ENCODE measurements at places on chromosomes 3 and 15.

- no peak for DNase-seq
Observed at GRCh38 chr3:98839846-98840245, 61.6 kb downstream of the DCBLD2 start.

DNA sequence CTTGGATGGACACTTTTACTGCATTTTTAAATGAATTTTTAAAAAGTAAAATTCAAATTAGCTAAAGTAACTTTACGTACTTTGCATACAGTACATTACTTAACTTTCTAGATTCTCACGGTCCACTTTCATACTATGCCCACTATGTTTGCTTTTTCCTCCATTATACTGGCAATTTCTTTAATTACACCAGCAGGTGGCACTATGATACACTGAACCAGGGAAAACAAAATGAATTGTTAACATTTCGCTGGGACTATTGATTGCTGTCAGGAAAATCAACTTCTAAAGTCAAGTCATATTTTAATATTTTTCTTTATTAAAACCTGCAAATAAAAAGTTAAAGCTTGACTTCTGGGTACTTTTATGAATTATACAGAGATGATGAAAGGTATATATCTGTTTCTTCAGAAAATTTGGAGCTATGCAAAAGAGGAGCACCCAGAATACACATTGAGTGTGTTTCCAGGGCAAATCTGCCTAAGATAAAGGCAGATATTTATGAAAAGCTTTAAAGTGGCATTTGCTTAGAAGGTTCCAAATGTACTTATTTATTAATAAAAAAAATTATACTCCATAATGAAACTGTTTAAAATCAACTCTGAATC is 21.8 kb upstream of the POU1F1 start:
- peak; percentile 8 for DNase-seq

GRCh38 chr15:56820333-56820732 is 87.0 kb upstream of the ZNF280D start:
- no peak for DNase-seq

GRCh38 chr3:58044691-58045483 is 36.7 kb downstream of the FLNB start:
- no peak for DNase-seq

GRCh38 chr3:4401441-4401840 is 65.6 kb downstream of the SUMF1 start:
- no peak for DNase-seq

- DNase-seq = no peak
Observed at GRCh38 chr15:45093013-45093412, 21.0 kb downstream of the DUOX2 start.

DNA sequence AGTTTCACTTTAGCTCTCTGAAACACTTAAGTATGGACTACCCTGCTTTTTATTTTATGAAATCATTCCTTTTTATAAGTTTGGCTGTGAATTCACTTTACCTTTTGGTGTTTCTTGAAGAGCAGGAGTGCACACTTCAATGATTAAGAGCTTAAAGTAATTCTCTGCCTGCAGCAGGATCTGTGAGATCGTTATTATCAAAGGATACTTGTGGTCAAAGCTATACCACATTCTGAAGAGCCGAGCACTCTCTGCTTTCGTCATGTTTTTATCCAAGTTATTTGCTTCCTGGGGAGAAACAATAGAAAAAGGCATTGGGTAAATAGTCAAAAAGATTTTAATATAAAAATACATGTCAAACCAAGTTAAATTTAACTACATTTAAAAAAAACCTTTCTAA is 243.7 kb downstream of the CHST2 start:
- DNase-seq = no peak

DNA sequence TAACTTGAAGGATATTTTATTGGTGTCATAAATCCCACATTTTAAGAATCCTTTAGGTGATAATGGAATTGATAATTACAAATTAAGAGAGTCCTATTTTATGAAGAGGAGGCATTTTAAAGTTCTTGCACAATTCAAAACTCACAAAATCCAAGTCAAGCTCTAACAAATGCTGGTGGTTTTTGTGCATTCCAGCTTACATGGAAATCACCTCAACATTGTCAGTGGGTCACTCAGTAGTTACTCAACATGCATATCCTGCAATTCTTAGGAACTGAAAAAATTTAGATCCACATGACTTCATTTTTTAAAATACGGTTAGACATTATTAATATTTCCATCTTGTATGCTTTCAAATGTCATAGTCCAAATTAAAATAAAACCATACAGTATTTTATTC is 487.2 kb downstream of the CNTN3 start:
- no peak for DNase-seq

DNA sequence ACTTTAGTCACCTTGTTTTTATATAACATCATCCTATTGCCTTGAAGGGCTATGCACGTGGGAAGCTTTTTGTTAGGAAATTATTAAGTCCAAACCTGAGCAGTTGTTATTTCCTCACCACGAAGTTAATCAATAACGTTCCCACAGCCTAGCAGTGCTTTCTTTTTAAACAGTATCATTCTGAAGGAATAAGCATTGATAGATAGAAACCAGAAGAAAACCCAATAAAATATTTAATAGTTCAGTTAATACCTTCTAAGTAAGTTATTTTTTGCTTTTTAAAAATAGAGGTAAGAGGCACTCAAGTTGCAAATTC is 149.3 kb downstream of the KCNMB2 start:
- DNase-seq = no peak

DNA sequence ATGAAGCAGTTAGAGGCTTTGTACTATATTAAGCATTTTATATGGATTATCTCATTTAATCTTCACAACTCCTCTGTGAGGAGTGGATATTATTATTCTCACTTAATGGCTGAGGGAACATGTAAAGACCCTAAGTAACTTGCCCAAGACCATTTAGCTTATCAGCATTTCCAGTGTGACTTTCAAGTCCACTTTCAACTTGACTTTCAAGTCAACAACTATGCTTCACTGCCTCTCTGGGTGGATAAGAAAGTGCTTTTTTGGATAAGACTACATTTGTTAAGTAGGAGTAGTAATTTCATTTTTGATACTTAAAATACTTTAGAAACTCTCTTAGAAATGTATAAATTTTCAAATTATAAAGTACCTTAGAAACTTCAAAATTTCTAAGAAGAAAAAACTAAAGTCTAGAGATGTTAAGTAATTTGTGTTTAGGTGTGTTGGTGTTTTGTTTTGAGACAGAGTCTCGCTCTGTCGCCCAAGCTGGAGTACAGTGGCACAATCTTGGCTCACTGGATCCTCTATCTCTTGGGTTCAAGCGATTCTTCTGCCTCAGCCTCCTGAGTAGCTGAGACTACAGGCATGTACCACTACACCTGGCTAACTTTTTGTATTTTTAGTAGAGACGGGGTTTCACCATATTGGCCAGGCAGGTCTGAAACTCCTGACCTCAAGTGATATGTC is 71.8 kb downstream of the MINDY2 start:
- DNase-seq = no peak

GRCh38 chr15:86036243-86036642 is 43.4 kb upstream of the AGBL1 start:
- no peak for DNase-seq

DNA sequence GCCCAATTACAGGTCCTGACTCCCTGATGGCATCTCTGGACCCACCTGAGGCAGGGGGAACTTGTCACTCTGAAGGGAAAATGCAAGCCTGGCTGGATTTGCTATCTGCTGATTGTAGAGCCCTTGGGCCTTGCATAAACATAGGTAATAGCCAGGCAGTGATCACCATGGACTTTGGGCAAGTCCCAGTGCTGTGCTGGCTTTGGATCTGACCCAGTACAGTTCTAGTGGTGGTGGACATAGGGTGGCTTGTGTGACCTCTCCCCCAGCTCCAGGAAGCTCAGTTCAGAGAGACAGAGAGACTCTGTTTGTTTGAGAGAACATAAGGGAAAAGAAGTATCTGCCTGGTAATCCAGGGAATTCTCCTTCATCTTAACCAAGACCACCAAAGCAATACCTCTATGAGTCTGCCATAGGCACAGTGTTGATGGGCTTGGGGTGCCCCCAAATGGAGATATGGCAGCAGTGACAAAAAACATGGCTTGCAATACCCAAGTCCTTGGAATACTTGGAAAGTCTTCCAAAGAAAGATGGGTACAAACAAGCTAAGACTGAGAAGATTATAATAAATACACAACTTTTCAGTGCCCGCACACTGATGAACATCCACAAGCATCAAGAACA is 348.5 kb downstream of the PYDC2 start:
- DNase-seq = no peak

DNA sequence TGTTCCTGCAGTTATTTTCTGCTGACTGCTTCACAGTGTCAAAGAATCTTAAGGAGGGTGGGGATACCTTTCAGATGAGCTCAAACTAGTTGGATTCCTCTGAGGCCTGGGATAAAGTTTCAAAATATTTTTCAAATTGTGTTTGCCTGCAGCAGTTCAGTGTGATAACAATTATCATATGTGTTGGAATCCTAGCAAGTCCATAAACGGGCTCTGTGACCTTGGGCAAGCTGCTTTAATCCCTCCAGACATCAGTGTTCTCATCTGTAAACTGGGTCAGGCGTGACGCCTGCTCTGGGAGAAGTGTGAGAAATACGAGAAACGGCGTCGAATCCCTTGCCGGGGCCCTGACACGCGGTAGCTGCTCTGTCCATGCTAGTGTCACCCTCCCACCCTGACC is 153.5 kb downstream of the UACA start:
- no peak for DNase-seq

GRCh38 chr3:185646382-185647133 is 60.5 kb downstream of the SENP2 start:
- no peak for DNase-seq

GRCh38 chr3:47978386-47978785 is 37.8 kb downstream of the MAP4 start:
- DNase-seq = no peak

- DNase-seq = no peak
Observed at GRCh38 chr3:28399206-28399605, 50.6 kb upstream of the AZI2 start.

DNA sequence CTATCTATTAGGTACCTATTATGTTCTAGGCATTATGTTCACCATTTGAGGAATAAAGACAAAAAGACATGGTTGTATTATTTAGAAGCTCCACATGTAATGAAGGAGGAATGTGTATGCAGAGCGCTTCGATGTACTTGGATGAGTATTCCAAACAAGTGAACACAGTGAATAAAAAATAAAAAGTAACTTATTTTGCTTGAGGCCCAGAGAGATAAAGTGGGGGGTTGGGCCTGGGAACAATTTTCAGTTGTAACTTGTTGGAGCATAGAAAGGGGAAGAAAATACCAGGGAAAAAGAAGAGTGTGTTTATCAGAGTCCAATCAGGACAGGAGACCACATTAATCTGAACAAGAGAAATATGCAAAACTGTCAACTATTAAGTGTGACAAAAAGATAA is 445.7 kb upstream of the BCHE start:
- no peak for DNase-seq

- no peak for DNase-seq
Observed at GRCh38 chr3:125440559-125440955, 65.4 kb upstream of the ZNF148 start.

DNA sequence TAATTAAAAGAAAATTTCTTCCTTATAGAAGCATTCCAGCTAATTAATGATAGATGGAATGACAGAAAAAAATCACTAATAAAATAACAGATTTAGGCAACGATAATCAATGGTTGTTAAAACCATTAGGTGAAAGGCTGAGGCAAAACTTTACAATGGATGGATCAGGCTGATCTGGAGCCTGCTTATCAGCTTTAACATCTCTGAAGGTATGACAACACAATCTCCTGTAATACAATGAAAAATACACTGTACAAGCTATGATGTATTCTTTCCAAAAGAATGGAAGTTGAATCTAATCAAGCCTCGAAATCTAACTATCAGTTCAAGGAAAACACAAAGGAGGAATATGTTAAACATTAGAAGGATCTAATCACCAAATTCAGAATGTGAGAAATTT is 39.3 kb downstream of the EMC4 start:
- no peak for DNase-seq

- DNase-seq = peak; percentile 72
Observed at GRCh38 chr3:31166249-31166885, 271.9 kb upstream of the GADL1 start.

DNA sequence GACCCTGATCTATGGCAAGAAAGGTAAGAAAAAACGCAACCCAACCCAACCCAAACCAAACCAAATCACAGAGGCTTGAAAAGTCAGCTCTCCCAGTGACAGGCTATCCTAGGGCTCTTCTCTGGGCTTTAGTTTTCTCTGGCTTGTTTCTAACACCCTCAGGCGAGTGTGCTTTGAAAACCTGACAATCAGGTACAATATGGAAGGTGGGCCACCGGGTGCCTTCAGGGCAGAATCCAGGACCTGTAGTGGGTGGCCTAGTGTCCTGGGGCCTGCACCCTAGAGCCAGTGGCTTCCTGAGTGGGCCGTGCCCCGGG is 46.8 kb downstream of the BHLHE40 start:
- no peak for DNase-seq

DNA sequence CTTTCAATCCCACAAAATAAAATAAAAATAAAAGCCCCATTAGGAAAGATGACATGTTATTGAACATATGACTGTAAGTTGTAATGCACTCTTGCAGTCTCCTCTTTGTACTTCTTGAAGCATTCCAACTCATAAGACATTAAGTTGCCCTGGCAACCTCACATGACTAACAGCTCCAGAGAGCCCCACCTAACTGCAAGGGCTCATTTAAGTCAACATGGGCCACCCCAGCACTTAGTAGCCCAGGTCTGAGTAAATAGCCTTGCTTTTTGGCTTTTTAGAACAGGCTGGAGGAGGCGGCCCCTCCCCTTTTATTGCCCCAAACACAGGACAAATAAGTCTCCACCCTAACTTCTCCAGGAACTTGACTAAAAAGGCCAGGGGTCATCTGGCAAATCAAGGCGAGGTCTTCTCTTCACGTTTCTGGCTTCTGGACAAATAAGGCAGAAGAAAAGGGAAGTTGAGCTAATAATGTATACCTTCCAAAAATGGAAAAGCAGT is 135.1 kb downstream of the TMCO5A start:
- peak; percentile 53 for DNase-seq

- no peak for DNase-seq
Observed at GRCh38 chr15:80159811-80160569, 7.2 kb downstream of the FAH start.

DNA sequence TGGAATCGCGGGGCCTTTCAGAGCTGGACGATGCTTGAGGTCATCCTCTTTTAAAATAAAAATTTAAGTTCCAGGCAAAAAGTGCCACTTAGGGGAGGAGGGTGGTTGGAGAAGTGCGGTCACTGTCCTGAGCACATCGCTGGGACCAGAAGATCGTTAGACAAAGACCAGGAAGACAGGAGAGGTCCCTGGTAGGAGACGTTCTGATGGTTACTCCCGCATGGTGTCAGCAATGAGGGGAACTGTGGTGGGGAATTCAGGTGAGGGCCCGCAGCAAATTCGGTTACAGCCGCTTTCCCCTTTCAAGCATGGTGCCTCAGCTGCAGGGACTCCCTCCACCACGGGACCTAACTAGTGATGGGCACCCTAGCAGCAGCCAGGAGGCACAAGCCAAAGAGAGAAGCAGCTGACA is 1.0 kb upstream of the ISY1 start:
- no peak for DNase-seq

DNA sequence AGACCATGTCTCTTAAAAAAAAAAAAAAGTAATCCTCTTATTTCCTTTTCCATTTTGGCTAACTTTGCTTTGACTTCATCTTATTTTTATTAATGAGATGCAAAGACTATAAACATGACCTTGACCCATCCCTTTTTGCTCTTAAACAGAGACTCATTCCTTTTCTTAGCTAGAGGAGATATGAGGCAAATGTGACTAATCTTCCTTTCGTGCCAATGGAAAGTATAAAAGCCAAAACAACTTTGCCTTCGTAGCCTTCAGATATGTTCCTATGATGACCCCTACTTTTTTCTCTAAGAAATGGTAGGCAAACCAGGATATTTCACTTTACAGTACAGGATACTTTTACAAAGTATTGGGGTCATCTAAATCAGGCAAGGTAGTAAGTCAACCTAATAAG is 36.9 kb upstream of the GOLGB1 start:
- no peak for DNase-seq

- peak; percentile 77 for DNase-seq
Observed at GRCh38 chr3:149273096-149273751, 51.6 kb upstream of the CP start.

All from fibroblast of skin of left biceps (primary cell).